ENCODE measurements at places on chromosomes 2 and 18.

- DNase-seq, result no peak
These were observed 253.2 kb upstream of the RAB12 start for GRCh38 chr18:8356001-8356400.

DNA sequence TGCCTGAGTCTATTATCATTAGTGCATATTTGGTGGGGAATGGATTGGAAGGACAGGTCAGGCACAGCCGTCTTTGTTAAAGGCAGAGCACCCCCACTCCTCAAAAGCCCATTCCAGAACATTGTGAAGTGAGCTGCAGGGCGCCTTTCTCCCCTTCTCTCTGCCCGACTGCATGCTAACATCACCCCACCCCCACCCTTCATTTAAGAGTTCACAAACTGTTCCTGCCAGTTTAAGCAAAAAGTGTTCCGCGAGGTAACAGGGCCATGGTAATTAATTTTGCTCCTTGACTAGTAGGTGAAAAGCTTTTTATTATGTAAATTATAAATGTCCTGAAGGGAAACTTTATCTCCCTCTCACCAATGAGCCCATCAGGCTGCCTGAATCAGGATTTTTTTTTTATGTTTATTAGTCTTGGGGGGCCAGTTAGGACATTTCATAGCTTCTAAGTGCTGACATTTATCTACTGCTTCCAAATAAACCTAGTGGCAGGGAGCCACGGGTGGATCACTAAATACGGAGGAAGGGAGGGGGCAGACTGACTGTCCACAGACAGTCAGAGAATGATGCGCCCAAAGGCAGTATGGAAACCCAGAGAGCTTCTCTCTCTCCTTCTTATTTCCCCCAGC is 99.4 kb downstream of the FTCDNL1 start:
- no peak for DNase-seq

GRCh38 chr18:75158465-75159237 is 50.3 kb downstream of the PTGR3 start:
- DNase-seq, result no peak

DNA sequence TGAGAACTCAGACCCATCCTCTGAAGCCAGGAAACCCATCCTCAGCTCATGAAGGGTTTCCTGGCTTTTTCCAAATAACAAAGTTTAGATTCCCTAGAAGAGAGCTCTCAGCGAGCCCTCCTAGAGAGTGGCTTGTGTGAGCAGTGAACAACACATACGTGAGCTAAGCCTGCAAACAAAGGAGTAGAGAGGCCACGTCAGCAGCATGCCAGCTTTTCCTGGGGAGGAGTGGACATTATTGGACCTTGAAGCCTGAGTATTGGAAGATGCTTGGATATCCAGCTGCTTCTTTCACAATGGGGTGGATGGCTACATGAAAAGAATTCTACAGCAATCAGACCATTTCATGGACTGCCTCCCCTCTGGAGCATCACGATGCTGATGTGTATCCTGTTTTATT is 21.1 kb downstream of the KIF5C start:
- DNase-seq, result no peak

GRCh38 chr18:31634331-31634713 is 42.6 kb downstream of the TTR start:
- no peak for DNase-seq

DNA sequence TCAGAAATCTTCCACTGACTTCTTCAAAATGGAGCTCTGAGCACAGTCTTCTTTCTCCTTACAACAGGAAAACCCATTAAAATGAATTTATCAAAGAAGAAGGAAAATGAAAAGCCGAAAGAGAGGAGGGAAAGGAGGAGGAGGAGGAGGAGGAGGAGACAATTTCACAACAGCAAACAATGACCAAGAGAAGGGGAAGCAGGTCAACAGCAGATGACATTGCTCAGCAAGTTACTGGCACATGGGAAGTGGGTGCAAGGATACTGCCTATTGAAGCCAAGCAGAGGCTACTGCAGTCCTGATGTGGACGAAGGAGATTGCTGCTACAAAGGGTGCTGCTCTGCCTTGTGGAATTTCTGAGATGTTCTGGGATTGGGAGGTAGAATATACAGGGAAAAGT is 268.2 kb upstream of the FBXO11 start:
- no peak for DNase-seq

DNA sequence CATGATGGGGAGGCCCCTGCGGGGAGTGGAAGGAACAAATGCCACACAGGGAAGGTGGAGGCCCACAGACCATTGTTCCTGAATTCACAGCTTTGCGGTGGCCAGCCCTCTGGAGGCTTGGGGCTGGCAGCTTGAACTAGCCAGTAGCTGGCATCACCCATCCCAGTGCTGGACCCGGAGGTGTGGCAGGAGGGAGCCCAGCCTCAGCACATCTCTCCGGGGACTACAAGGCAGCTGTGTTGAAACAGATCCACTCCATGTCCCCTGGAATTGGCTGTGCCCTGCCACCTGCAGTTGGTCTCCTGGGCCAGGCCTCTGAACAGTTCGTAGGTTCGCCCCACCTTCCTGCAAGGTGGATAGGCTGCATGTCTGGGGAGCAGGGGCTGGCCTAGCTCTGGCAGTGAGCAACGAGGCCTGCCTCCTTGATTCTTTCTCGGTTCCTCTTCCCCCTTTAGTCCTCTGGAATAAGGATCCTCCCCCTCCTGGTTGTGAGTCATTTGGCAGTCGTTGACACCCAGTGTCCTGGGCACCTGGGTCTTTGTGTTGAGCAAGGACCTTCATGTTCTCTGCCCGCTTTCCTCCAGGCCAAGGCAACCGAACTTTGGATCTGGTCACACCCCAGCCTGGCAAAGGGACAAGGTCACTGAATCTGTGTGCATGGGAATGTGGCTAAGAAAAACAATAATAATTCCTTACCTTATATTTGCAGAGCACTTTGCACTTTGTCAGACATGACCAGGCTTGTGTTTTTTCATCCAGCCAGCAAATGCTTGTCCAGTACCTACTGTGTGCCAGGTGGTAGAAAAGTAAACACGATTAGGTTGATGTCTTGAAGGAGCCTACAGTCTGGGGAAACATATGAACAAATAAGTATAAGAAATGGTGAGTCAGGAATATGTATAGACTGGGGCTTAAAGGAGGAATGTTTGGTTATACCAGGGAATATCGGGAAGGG is 55.0 kb upstream of the MCFD2 start:
- DNase-seq, result no peak

GRCh38 chr2:168583710-168584521 is 127.8 kb downstream of the CERS6 start:
- no peak for DNase-seq

- DNase-seq, result no peak
These were observed 5.9 kb downstream of the CCDC121 start for GRCh38 chr2:27622921-27623384.

- DNase-seq, result no peak
These were observed 2.1 kb downstream of the TMEM37 start for GRCh38 chr2:119433636-119434327.

DNA sequence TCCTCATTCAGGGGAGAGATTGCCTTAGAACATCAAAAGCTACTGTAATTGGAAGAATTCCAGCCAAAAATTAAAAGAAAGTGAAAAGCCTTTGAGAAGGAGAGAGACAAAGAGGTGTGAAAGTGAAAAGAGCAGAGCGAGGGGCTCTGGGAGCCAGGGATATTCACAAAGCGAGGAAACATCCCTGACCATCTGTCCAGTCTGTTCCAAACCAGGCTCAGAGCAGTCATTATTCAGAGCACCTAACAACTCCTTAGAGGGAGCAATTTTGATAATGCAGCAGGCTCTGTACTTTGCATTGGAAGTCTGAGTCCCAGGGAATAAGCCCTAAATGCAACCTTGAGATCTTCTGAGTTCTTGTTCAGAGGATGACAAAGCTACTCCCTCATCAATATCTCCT is 119.1 kb upstream of the LYPD1 start:
- DNase-seq, result no peak

GRCh38 chr18:59502274-59503175 is 143.5 kb upstream of the LMAN1 start:
- DNase-seq, result peak; percentile 84

- DNase-seq, result no peak
These were observed 193.7 kb downstream of the INO80D start for GRCh38 chr2:205892251-205892655.

- no peak for DNase-seq
These were observed 439.8 kb downstream of the TGIF1 start for GRCh38 chr18:3889803-3890202.

DNA sequence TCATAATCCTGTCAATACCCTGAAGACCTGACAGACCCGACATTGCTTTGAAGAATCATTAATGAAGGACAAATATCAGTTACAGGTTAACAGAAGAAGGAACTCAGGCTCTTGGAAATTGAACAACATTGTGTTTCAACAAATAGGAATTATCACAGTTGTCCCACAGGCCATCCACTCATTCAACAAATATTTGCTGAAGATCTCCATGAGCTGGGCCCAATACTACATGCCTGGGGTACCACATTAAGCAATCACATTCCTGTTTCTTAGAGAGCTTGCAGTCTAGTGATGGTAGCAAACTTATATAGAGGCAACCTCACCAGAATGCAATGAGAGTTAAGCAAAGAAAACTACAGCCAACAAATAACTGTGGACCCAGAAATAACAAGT is 671.6 kb upstream of the ACVR2A start:
- DNase-seq, result no peak

DNA sequence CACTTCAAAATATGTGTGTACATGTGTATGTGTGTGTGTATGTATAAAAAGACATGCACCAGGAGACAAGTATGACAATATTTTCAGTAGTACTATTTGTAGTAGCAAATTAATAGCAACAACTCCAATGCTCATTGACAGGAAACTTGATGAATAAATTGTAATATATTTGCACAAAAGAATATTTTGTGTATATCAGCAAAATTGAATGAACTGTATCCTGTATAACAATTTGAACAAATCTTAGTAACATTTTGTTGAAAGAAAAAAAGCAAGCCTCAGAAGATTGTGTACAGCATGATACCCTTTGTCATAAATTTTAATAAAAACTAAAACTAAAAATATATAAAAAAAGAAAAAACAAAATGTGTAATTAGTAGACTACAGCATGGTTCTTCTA is 1367.3 kb upstream of the TMEFF2 start:
- DNase-seq, result no peak

DNA sequence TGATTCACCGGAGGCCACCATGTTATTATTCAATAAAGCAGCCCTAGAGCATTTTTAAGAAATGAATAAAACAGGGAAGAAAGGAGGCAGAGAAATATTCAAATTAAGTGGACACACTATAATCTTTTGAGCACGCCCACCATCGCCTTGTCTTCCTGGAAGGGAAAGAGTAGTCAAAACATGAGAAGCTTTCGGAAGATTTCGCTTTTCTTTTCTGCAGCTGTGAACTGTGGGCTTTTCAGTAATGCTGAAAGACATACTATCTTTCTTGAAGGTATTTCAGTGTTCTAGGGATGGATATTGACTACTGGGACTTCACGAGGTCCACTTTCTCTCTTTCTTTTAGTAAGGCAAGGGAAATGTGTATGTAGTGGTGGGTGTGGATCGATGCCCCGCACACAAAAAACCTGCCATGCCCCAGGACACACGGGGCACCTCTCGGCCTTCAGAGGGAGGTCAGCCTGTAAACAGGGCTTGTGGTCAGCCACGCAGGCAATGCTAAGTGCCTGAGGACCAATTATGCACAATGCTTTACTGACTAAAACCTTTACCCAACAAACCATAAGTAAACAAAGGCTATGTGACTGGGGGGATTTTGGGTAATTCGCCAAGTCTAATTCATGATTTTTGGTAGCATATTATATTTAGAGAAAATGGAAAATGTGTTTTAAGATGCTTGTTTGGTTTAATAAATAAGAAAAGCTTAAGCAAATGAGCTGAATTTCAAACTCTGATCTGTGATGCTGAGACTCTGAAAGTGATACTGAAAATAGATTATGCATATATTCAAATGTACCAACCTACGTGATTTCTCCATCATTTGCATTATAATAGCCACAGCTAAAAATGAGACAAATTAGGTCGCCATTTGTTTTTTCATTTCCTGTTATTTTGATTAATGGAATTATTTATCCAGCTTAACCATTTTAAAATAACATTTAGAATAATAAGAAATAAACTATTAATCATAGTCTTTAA is 130.5 kb downstream of the ZNF516 start:
- DNase-seq, result no peak

DNA sequence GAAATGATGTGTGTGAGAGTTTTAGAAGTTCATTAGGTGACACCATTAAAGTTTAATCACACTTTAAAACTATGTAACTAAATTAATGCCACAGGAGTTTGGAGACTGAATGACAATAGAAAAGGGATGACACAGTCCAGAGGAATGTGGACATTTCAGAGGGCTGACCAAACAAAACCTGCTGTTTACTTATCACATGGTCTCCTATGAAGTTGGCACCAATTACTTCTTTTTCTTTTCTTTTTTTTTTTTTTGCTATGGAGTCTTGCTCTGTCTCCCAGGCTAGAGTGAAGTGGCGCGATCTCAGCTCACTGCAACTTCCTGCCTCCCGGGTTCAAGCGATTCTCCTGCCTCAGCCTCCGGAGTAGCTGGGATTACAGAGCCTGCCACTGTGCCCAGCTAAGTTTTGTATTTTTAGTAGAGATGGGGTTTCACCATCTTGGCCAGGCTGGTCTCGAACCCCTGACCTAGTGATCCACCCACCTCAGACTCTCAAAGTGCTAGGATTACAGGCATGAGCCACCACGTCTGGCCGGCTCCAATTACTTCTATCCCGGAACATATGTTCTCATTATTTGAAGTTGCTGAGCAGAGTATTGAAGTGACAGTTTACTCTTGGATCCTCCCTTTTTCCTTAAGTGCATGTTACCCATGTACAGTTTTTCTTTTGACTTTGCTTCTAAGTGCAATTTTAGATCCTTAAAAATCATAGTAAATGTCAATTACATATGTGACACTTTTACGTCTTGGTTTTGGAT is 4.3 kb downstream of the AGPS start:
- DNase-seq, result no peak

DNA sequence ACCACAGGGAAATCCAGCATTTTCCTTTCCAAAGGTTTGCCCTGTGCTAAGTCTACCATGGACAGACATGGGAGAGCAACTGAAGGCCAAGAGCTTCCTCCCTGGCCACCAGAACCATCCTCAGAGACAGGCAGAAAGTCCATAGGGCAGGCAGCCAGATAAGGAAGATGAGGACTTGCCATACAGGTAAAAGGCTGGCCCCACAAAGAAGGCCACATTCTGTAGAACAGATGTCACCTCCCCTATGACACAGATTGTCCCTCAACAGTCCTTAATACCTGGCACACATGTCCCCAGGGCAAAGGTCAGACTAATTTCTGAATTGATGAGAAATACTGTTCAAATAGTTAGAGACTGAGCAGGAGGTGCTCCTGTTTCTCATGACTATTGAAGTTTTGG is 52.0 kb downstream of the FECH start:
- no peak for DNase-seq

Data from right renal cortex interstitium (tissue), 3 donors.